AG04450 (cell line): ENCODE measurements at places on chromosomes 3 and 15.

DNA sequence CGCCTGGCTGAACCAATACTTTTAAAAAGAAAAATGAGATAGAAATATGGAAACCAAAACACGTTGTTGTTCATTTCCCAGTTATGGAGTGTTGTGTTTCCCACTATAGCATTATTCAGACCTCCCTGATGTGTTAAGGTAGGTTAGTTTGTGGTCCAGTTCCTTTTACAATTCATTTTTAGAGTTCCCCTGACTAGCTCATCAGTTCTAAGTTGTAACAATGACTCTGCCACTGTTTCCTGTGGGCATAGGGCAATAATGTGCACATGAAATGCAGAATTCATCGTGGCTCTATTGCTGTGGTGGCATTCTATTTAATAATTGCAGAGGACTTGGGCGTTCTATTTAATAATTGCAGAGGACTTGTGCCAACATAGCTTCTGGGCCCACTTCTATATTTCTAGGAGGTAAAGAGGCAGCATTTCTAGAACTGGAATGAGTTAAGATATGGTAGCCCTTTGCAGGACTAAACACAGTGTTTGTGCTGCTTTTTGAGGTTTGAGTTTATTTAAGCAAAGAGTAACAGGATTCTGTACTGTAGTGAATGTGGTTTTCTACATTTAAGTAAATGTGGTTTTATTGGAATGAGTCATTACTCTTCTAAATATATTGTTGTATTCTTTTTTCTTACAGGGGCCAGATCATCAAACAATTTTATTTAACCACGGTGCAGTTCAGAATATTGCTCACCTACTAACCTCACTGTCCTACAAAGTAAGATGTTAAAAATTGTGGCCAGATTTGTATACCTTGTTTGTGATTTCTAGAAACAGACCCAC, 47.5 kb downstream of the ARMC8 start:
- peak; percentile 15 for DNase-seq

DNA sequence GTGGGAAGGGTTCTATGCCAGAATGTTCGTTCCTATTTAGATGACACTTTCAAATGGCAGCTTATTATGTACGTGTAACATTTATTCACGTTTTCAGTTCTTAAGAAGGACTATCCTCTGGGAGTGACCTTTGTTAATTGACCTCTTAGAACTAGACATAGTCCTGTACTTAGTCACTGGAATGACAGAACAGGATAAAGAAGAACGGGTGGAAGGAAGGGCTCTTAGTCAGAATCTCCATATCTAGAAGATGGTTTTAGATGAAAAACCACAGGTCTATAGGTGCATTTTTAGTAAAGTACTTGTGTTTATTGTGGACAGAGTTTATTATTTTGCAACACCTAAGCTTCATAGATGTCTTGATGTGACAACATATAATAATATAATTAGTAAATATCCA, 6.5 kb downstream of the METTL6 start:
- no peak for DNase-seq

DNA sequence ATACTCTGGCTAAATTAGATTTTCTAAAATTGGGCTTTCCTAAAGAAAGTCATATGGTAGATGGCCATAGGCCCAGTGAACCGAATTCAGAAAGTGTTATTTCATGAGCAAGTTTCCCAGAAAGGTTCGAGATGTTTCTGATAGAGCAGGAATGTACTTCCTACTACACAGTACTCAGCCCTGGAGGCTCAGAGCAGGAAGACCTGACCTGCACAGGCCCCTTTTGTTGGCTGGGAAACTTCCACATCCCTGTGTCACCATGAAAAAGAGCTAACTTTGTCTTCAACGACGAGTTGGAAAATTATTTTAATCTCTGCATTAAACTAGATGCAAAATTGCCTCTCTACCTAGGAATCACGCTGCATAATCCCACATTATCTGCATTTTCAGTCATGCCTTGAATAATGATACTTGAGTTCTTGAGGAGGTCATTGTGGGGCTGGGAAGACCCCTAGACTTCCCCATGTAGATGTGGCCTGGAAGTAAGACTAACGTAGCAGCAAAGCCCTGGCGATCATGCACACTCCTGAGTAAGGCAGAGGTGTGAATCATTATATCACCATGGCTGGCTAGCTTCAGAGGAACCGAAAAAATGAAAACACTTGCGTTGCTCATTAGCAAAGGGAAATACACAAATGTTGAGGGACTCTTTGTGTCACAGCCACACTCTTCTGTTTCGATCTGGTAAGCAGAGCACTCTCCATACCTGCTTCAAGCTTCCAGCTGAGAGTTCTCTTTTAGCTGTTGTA, 47.1 kb downstream of the CMTM7 start:
- no peak for DNase-seq

GRCh38 chr3:139518306-139518705, 21.2 kb downstream of the RBP1 start:
- DNase-seq = no peak

DNA sequence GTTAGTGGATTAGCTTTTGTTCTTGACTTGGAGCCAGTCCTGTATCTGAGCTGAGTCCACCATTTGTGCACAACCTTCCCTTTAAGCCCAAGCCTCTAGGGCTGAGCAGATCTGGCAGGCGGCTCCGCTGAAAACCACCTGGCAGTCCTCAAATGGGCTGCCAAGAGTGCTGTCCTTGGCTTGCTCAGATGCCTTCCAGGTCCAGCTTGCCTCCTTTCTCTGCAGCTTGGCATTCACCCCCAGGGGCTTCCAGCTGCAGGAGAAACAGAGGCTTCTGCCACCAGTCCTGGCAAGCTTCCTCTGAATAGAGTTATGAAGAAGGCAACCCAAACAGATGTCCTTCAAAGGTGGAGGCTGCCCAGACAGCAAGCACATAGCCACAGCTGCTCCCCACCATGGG, 96.7 kb downstream of the LRTM1 start:
- no peak for DNase-seq

GRCh38 chr15:85071504-85071903, 89.8 kb downstream of the PDE8A start:
- no peak for DNase-seq

- no peak for DNase-seq
Observed at GRCh38 chr3:157199841-157200240, 39.9 kb upstream of the CCNL1 start.

- DNase-seq = no peak
Observed at GRCh38 chr15:99983171-99983885, 250.1 kb upstream of the LYSMD4 start.

DNA sequence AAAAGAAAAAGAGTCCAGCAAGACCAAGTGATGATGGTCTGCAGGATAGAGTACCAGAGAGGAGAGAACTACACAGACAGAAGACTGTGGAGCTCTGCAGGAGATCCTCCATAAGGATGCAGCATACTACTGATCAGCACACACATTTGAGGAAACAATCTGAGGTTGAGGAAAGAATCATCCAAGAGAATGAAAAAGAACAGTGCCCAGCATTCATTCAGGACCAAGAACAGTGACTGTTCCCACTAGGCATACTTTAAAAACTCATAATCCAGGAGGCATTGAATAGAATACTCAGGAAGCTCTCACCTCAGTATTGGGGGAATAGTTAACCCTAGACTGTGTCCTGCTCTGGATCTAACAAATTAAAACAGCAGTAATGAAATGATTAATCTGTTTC, 54.9 kb downstream of the THSD4 start:
- no peak for DNase-seq

GRCh38 chr15:49366496-49366895, 56.5 kb upstream of the FGF7 start:
- no peak for DNase-seq

DNA sequence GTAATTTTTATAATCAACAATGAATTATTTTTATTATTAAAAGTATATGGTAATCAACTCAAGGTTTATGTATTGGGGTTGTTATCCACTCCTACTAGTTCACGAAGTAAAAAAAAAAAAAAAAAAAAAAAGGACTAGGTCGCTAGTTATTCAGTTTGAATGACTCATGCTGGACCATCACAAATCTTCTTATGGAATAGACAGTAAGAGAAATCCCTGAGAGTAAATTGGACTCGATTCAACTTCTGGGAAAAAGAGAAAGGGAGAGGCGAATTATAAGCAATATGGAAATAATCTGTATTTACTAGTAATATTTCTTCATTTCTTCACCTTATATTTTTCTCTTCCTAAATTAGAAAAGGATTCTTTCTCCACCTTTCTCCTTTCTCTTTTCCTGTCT, 2.0 kb downstream of the MYEF2 start:
- DNase-seq = no peak

DNA sequence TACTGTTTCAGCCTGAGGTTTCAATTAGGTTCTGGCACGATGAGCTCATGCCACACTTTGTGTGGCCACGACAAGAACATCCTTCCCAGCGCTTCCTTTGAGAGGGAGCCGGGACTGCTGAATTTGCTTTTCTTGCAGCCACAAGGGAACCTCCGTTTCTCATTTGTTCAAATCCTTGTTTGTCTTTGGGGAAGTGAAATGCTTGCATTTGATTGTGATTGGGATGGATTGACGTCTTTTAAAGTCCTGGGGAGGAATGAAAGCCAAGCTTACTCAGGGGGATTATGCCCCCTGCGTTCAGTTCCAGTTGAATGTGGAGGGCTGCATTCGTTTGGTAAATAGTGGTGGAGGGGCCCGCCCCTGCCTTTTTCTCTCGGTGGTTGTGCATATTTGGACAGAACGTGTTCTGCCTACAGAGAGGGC, 277.6 kb downstream of the THSD4 start:
- DNase-seq = no peak

DNA sequence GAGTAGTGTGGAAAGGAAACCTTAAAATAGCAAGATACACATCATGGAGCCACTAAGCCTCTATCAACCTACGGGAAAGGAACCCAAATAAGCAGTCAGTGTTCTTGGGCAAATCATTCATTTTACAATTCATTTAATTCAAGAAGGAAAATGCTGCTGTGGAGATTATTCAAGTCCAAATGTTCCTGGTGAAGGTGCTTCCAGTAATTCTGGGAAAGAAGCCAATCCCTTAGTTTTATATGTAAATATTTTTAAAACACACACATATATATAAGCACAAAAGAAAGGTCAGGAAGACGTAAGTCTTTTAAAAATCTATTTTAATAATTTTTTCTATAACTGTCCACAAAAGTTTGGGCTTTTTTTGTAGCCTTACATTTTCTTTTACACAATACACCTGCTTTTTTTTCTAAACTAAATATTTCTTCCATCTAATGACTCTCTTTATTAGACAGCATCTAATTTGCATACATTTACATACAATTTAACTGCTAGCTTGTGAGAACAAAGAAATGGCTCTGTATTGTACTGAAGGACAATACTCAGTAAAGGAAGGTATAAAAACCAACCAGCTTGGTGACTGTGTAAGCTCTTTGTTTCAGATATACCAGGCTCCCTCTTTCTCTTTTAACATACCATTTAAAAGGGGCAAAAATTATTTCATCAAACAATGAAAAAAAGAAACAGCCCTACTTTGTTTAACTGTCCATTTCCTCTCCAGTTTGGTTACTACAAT, 269.5 kb downstream of the ZBTB20 start:
- no peak for DNase-seq

GRCh38 chr3:71891483-71891882, 106.5 kb upstream of the PROK2 start:
- DNase-seq = no peak

DNA sequence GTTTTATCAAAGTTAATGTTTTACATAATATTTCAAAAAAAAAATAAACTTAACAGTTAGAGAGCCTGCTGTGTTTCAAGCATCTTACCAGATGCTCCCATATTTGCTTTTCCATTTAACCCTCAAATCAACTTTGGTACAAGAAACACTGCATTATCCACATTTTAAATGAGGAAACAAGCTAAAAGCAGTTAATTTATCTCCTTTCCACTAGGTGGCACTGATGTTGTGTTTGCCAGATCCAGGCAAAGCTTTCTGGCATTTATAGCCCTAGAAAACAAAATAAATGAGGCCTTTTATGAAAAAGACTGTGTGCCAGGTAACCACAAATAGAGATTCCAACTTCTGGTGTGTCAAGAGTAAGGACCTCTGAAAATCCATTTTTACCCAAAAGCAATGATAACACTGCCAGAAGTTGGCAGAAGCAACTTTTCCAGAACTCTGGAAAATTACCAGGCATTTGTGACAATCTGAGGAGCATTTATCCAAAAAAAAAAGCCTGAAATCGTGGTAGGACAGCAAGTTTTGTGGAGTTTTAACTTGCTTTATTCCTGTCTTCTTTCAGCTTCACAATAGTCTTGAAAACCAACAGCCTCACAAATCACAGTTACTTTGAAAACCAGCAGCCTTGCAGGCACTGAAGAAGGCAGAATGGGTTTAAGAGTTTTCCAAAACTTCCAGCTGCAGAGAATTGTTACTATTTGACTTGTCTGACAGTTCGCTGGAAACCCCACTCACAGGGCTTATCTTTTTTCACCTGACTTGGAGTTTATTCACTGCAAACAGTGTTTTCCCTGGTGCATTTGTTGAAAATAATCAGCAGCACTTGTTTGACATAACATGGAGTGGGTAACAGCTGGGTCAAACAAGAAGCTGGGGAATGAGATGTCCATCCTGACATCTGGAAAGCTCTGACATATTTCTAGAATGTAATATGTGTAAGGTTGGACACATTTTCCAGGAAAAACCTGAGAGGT, 9.2 kb downstream of the FAM162A start:
- no peak for DNase-seq

- no peak for DNase-seq
Observed at GRCh38 chr3:171600030-171600429, 139.8 kb upstream of the TNIK start.

- no peak for DNase-seq
Observed at GRCh38 chr3:55077726-55078125, 149.9 kb upstream of the LRTM1 start.

DNA sequence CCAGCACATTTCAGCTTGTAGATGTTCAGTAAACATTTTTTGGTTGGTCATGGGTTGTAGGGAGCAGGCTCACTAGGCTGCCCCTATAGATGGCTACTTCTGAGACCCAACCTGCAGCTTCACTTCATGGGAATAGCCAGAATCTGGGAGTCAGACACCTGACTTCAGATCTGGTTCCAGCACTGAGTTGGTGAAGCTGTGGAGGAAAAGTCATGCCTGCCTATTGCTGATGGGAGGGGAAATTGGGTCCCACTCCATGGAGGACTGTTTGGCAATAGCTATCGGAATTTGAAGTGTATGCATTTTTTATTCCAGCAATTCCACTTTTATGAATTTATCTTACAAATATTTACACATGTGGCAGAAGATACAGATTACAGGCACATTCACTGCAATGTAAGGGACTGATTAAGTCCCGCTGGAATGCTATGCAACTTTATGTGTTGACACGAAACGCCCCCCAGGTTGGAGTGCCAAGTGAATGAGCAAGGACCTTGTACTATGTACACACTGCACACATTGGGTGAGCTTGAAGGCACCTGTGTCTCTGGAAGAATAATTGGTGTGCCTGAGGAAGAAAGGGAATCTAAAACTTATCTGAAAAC, 7.8 kb upstream of the CCR1 start:
- peak; percentile 26 for DNase-seq

DNA sequence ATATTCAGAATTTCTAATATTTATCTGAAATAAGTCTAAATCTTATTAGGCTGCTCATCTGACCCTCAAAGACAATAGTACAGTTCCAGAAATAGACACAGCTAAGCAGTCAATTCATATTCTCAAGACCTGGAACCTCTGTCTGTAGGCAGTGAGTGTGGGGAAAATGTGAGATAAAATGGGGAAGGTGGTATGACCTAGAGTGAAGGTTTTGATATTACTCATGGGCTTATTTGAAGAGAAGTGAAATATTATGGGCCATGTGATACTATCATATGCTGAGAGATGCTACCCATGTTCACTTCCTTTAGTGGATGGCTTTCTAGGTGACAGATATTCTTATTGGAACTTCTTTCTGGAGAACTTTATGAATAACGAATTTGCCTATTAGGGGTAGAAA, 33.5 kb downstream of the TGFBR2 start:
- no peak for DNase-seq

GRCh38 chr3:74288761-74289160, 325.7 kb downstream of the CNTN3 start:
- DNase-seq = no peak
